Liver (tissue), 10 donors: ENCODE measurements at places on chromosomes 3 and 15.

GRCh38 chr15:77475898-77476297 lies 55.2 kb downstream of the HMG20A start:
- no peak for DNase-seq

DNA sequence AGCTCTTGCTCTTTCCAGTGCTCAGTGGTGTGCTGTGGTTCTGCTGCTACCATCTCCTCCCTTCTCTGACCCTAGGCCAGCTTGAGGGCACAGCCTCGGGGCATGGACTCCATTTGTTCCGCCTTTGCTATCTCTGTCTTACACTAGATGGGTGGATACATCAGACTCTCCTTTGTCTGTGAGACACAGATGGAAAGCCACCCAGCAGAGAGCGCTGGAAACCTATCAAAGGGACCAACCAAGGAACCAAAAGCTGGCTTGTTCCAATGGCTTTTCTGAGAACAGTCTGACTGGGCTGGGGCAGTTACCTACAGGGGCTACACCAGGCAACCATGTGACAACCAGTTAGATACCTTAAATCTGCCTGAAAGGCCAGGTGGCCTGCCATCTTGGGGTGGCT lies 63.8 kb downstream of the NPTN start:
- no peak for DNase-seq

DNA sequence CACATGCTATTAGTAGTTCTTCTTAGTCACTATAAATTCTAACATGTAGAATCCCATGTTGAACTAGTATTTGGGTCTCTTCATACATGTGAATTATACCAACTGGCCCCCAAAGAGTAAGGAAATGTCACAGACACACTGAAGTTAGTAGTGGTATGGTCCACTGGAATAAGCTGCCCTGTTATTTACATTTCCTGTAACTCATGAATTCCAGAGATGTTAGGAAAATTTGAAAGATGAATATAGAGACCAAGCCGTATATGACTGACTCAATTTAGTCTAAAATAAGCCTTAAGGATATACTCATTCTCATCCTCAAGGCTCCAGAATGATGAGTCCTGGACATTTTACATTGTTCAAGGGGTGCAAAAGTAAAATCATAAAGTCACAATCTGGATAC lies 81.2 kb downstream of the FBXL22 start:
- no peak for DNase-seq

DNA sequence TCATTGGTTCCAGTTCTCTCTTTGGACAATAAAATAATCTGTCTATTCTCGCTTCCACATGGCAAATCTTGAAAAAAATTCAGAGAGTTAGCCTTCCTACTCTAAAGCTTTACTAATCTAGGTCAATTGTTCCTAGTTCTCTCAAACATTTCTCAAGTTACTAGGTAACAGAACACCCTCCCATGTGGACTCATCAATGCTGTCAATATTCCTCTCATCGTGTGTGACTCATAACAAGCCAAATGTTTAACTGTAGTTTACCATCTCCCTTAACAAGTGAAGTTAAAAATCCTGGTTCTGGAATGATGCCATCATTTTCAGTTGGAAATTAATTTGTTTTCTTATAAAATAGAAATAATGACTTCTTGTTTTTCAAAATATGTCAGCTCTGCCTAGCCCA lies 438.6 kb downstream of the ROBO1 start:
- DNase-seq = no peak

GRCh38 chr3:120659834-120660233 lies 22.2 kb downstream of the HGD start:
- no peak for DNase-seq

DNA sequence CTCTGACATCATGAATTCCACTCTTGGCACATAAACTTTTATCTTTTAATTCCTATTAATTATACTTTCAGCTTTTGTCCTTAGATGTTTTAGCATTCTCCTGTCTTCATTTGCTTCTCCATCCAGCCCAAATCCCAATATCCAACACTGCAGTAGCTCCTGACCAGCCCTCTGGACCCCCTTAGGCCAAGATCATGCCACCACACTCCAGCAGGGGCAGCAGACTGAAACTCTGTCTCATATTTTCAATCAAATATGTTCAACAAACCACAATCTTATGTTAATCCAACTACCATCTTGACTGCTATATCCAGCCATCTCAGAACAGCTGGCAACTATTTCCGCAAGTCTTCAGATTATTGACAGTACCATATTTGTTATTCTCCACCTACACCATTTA lies 315.8 kb upstream of the ROBO2 start:
- no peak for DNase-seq

- no peak for DNase-seq
These were observed 96.6 kb downstream of the SEMA6D start for GRCh38 chr15:47813748-47814384.
